Astrocyte (in vitro differentiated cells and primary cell): ENCODE measurements at places on chromosomes 6 and 20. TPM values are rescaled to one million over a fixed set of nuclear protein-coding genes. Genes with fewer than 3 reads are reported as not detected.

DNA sequence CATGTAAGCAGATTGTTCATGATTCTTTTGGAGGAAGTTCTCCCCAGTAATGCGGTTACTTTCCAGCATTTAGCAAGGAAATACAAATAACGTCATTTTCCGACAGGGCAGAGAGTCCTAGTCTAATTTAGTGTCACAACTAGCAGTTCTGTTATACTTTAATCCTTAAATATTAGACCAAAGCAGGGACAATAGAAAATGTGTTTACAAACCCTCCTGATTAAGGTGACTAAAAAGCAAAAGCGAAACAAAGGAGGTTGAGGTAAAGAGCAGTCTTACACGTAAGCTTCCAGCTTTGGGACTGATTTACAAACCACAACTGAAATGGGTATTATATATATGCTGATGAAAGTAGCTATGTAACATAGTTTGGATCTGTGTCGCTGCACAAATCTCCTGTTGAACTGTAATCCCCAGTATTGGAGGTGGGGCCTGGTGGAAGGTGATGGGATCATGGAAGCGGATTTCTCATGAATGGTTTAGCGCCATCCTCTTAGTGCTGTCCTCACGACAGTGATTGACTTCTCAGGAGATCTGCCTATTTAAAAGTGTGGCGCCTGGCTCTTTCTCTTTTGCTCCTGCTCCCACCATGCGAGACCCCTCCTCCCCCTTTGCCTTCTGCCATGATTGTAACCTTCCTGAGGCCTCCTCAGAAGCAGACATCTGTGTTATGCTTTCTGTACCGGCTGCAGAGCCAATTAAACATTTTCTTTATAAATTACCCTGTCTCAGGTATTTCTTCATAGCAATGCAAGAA is 81.9 kb downstream of the PLCB1 start:
- H3K27ac ChIP-seq = no peak overlapping the region
- no peak for DNase-seq
- H3K27me3 ChIP-seq = no peaks in the 10 kb centered on the region
- H3K4me3 ChIP-seq = no peak overlapping the region
- peaks cover 12% of the 10 kb centered on the region for H3K4me1 ChIP-seq

DNA sequence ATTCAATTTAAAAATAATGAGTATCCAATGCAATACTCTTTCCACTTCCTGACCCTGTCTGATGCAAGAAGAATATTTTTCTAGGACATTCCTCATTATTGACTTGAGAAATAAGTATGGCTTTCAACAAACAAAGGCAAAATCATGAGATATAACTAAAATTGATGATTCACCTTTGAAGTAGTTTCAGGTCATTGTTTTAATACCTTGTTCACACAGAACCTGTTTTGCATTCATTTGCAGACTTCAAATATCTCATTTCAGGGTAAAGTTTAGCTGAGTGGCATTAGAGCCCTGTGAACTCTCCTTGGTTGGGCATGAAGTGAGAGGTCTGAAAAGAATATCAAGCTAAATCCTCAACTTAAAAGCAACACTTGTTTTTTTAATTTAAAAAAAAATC is 309.2 kb downstream of the NRN1 start:
- no peaks in the 10 kb centered on the region for H3K27me3 ChIP-seq
- peaks cover 6% of the 10 kb centered on the region for H3K4me1 ChIP-seq
- H3K4me3 ChIP-seq = no peak overlapping the region
- no peak for DNase-seq

DNA sequence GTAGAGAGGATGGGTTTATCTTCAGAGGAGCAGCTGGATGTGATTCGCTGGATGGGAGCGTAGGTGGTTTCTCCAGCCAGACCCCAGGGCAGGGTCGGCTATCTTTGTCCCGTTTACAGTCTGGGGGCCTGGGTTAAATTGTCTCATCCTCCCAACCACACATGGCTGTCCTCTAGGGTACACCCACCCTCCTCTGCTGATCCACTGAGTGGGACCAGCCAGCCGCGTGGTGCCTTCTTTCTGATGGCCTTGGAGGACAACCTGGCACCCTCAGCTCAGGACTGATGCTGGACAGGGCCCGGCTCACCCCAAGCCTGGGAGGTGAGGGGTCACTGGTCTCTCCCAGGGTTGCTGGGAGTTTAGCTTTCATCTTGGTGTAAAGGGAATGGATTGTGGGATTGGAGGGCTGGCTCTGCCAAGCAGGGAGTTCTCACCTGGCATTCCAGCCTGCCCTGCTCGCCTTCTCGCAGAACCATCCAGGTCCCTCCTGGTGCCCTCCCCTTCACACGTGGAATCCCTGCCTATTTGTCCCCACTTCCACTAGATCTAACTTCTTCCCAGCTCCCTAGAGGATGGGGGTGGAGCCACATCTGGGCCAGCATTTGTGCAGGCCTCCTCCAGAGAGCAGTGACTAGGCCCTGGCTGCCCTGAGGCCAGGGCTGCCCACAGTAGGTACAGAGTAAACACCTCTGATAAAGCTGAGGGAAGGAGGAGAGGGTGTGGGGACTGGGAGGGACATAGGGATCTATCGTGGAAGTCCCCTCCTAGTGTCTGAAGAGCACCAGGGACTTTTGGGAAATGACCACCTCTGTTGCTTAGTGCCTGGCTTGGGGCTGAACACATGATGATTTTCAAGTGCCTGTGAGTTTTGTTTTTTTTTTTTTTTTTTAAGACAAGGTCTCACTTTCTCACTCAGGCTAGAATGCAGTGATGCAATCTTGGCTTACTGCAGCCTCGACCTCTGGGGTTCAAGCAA is 1.6 kb downstream of the ITPR3 start:
- no peaks in the 10 kb centered on the region for H3K36me3 ChIP-seq
- H3K27me3 ChIP-seq = no peaks in the 10 kb centered on the region
- DNase-seq = no peak
- no peak overlapping the region for H3K27ac ChIP-seq
- H3K4me3 ChIP-seq = no peak overlapping the region
- H3K4me1 ChIP-seq = peaks cover 3% of the 10 kb centered on the region

DNA sequence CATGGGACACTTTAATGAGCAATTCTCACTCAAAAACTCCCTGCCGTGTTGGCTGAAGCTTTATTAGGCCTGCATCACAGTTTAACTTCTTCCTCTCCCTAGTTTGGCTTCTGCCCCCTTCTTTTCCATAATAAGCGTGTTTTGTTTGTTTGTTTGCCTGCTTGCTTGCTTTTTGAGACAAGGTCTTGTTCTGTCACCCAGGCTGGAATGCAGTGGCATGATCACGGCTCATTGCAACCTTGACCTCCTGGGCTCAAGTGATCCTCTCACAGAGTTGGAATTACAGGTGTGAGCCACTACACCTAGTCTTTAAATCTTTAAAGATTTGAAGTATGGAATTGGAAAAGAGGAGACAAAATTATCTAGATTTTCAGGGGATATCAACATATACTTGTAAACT is 25.4 kb upstream of the DNAAF9 start:
- H3K36me3 ChIP-seq = no peaks in the 10 kb centered on the region
- DNase-seq = no peak
- no peak overlapping the region for H3K27ac ChIP-seq
- no peak overlapping the region for H3K4me3 ChIP-seq
- no peaks in the 10 kb centered on the region for H3K27me3 ChIP-seq

GRCh38 chr20:22226849-22227700 is 357.3 kb downstream of the FOXA2 start:
- DNase-seq = no peak
- no peaks in the 10 kb centered on the region for H3K4me1 ChIP-seq
- no peaks in the 10 kb centered on the region for H3K27me3 ChIP-seq
- no peaks in the 10 kb centered on the region for H3K36me3 ChIP-seq

DNA sequence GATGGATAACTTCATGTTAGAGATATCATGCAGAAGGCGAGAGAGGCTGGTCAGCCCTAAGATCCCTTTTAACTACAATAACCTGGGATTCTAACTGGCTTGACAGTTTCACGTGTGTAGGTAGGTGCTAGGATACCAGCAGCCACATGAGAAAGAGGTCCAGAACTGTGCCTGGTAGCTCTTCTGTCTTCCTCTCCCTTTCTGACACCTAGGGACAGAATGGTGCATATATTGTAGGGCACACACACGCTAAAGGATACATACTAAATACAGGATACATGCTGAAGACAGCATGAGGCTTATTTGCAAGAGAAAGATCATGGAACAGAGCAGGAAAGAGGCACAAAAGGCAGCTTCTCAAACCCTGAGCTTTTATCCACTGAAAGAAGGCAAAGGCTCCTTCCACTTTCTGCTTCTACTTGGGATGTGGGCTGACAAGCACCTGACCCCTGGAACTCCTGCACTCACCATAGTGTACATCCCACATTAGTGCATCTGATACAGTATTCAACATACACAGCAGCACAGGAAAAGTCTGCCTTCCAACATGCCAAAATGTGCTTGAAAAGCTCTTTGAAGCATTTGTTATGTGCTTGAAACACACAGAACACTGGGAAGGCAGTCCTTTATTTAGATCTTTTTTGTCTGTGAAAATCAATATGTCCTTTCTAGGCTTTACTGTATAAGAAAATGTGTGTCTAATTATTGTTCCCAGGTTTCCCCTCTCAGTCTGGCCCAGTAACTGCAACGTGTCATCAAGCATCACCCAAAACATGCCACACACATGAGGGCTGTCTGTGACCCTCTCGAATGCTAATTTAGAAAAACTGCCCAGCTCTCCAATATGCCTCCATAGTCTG is 3.2 kb downstream of the SLC22A23 start:
- no peak overlapping the region for H3K27ac ChIP-seq
- no peak for DNase-seq
- H3K4me1 ChIP-seq = peaks cover 19% of the 10 kb centered on the region
- peak overlapping the region; percentile 73 for H3K4me3 ChIP-seq

The IMPG1 gene
- not detected in 2 replicates for total RNA-seq

The EDN1 gene
- 54.8 and 64.4 TPM in 2 replicates for total RNA-seq

- no peak for DNase-seq
- H3K4me1 ChIP-seq = no peaks in the 10 kb centered on the region
Observed at GRCh38 chr20:17374086-17374485, 147.2 kb downstream of the PCSK2 start.

DNA sequence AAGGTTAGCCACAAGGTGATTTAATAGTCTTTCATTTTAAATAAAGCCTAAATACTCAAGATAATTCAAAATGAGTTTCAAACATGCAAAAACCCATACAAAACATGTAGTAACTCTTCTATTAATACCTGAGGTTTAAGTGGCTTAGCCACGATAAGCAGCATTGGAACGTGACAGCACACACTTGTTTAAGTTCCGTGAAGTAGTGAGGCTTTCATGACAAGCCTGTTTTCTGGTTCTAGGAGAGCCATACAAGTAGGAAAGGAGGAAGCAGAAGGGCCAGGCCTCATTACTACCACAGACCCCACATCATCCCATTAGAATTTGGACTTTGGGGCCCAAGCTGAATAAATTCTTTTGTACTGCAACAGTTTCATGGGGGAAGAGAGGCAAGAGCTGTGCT is 54.3 kb upstream of the PRND start:
- no peaks in the 10 kb centered on the region for H3K27me3 ChIP-seq
- H3K36me3 ChIP-seq = no peaks in the 10 kb centered on the region
- H3K4me1 ChIP-seq = peaks cover 9% of the 10 kb centered on the region
- H3K27ac ChIP-seq = no peak overlapping the region
- H3K4me3 ChIP-seq = no peak overlapping the region

DNA sequence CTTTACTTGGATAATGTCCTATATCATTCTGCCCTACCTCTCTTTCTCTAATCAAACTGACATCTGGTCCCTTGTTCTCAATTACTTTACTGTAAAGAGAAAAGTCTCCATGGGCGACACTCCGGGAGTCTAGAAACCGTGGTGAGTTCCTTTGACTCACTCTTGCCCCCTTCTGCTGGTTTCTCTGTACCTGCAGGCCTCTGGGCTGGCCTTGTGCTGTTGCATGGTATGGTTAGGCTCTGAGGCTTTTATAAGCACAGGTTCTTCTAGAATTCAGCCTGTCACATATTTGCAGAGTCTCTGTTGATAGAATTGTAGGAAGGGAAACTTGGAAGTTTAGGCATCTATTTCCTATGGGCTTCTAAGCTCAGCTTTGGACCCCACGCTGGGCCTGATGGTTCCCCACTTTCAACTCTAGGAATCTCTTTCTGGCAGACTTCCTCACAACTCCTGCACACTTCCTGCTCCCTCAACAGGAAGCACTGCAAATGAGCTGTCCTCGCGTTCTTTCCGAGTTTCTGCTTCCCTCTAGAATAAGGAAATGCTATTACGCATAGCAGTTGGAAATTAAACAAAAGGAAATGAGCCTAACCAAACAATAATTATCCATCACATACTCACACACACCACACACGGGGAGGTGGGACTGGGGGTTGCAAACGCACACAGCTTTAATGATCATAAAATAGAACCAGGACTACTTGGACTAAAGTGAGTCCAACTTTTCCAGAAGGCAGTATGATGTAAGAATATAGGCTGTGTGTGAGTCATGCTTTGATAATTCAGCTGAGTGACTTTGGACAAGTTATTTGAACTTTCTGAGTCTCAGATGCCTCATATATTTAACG is 683.3 kb downstream of the QKI start:
- no peaks in the 10 kb centered on the region for H3K27me3 ChIP-seq
- peak overlapping the region; percentile 19 for H3K4me3 ChIP-seq
- DNase-seq = peak; percentile 85

The TMEM217 gene
- total RNA-seq = 7.3 and 8.2 TPM in 2 replicates

DNA sequence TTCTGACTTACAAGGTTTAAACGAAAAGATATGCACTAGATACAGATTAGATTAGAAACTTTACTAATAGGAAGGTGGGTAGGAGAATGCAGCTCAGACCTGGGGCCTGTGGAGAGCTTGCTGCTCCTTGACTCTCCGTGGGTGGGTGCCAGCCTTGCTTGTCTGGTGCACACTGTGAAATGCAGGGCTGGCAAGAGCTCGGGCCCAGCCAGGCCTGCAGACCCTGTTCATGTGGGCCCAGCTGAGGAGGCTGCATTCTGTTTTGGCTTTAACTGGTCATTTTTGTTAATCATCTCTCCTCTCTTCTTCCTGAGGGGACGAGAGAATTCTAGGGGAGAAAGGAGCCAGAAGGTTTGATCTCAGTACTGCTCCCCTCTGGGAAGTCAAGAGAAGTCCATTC is 325.4 kb downstream of the QKI start:
- no peak for DNase-seq
- peaks cover 1% of the 10 kb centered on the region for H3K4me1 ChIP-seq
- H3K36me3 ChIP-seq = no peaks in the 10 kb centered on the region
- H3K27me3 ChIP-seq = peaks cover 5% of the 10 kb centered on the region
- H3K27ac ChIP-seq = no peak overlapping the region

- H3K27ac ChIP-seq = no peak overlapping the region
- no peak overlapping the region for H3K4me3 ChIP-seq
- no peak for DNase-seq
- no peaks in the 10 kb centered on the region for H3K36me3 ChIP-seq
- no peaks in the 10 kb centered on the region for H3K27me3 ChIP-seq
- peaks cover 9% of the 10 kb centered on the region for H3K4me1 ChIP-seq
Observed at GRCh38 chr6:19849755-19850154, 12.6 kb downstream of the ID4 start.

GRCh38 chr6:101722471-101722870 is 329.0 kb downstream of the GRIK2 start:
- H3K36me3 ChIP-seq = no peaks in the 10 kb centered on the region
- no peaks in the 10 kb centered on the region for H3K27me3 ChIP-seq
- peak overlapping the region; percentile 60 for H3K27ac ChIP-seq
- no peak for DNase-seq
